ENCODE measurements at places on chromosomes 16 and 17. TPM values are rescaled to one million over a fixed set of nuclear protein-coding genes. Genes with fewer than 3 reads are reported as not detected.

TEX19 gene
- total RNA-seq, result not detected

SPNS2 gene
- total RNA-seq, result 5.6 TPM

TBC1D26 gene
- total RNA-seq, result not detected

ASPA gene
- 0.50 TPM for total RNA-seq

- no peak for DNase-seq
Observed at GRCh38 chr16:68767581-68767980, 30.5 kb downstream of the CDH1 start.

DNA sequence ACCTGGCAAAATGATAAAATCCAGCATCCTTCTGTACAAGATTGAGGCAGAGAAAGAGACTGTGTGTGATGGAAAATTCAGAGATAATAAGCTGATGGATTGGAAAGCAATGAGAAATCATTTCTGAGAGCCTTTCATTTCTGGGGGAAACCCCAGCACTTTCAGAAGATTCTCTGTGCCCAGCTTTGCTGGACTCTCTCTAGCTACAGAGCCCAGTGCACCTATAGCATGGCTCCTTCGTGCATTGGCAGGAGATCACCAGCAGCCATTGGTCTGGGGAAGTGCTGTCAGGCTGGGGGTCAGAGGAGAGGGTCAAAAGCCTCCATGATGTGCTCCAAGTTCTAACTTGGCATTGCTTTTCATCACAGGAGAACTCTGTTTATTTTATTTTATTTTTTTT is 259.9 kb downstream of the SOX9 start:
- no peak for DNase-seq

GRCh38 chr17:82559566-82560251 is 40.2 kb downstream of the FOXK2 start:
- DNase-seq, result no peak

DNA sequence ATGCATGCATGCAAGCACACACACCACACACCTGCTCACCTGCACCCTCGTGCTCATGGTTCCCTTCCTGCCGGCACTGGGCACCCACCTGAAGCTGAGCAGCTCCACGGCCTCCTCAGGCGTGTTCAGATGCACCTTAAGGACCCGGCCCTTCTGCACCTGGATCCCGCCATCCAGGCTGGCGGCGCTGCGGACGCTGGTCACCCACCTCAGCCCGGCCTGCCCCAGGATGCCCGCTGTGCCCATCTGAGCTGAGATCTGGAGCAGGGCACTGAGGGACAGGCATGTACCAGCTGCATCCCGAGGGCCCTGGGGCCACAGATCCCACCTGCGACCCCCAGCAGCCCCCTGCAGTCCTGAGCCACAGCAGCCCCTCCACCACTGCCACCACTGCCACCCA is 110.0 kb downstream of the LITAF start:
- no peak for DNase-seq

- DNase-seq, result no peak
Observed at GRCh38 chr17:32222621-32223020, 43.0 kb upstream of the RHBDL3 start.

- DNase-seq, result no peak
Observed at GRCh38 chr17:41909088-41909487, 9.7 kb downstream of the ACLY start.

DNA sequence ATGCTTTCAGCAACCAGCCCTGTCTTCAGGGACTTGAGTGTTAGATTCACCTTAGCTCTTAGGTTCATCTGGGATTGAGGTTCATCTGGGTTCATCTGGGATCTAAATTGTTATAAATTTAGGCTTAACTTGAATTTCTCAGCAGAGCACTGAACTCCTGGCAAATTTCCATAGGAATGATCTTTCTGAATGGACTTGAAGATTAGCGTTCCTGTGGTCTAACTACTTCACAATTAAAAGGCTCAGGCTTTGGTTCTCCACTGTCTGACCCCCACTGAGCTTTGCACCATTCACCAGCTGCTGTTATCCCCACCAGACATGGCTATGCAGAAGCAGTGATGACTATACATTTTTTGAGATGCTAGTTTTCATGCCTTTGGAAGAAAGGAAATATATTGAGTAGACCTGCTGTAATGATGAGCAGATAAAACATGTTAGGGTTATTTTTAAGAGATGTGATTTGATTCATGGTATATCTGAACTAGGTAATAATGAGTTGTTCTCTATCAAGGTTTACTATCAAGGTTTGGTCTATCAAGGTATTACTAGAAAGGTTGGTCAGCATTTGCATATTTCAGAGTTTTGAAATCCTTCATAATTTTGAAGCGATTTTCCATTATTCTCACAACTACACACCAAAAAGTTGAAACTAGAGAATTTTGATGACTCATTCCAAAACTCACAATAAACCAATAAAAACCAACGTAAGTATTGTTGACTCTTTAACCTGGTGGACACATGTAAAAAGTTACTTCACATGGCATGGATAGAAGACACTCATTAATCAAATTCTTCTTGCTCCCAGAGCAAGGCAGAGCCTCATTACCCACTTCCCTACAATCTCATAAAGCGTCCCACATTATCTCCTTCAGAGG is 71.7 kb downstream of the SNX11 start:
- no peak for DNase-seq

DNA sequence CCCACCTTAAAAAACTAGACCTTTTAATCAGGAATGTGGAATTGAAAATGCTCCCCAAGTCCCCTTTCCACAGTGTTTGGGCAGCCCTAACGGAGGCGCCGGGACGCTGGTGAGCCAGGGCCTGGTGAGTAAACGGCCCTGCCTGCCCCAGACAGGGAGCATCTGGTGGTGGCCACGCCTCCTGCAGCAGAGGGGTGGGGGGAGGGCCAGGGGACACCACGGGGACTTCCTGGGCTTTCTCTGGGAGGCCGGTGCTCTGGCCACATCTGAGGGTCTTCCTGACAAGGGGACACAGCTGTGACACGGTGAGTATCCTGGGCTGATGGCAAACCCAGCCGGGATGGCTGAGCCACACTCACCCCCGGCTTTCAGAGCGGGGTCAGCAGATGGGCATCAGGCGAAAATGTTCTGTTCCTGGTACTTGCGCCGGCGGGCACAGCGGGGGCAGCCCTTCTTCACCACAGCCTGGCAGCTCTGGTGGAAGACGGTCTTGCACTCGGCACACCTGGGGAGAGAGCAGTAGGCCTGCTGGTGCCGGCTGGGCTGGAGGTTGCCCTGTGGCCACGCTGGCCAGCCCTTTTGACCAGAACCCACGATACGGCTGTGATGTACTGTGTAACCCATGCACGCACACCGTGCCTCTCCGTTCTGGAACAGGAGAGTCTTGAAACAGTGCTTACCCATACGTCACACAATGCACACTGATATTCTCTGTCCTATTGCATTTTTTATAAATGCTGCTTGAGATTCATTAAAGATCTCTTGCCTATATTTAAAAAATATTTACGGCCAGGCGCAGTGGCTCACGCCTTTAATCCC is 5.0 kb upstream of the ARHGAP27 start:
- DNase-seq, result no peak
